ENCODE measurements at places on chromosomes 7 and 10.
A peak's percentile ranks its signal among the peaks of the same experiment; 100 is the strongest.

GRCh38 chr7:123674399-123675180, 18.9 kb downstream of the LMOD2 start:
- DNase-seq: no peak

- no peak for DNase-seq
Observed at GRCh38 chr10:43737003-43737402, 88.3 kb upstream of the ZNF32 start.

- DNase-seq: no peak
Observed at GRCh38 chr7:18671176-18671575, 175.6 kb downstream of the HDAC9 start.

DNA sequence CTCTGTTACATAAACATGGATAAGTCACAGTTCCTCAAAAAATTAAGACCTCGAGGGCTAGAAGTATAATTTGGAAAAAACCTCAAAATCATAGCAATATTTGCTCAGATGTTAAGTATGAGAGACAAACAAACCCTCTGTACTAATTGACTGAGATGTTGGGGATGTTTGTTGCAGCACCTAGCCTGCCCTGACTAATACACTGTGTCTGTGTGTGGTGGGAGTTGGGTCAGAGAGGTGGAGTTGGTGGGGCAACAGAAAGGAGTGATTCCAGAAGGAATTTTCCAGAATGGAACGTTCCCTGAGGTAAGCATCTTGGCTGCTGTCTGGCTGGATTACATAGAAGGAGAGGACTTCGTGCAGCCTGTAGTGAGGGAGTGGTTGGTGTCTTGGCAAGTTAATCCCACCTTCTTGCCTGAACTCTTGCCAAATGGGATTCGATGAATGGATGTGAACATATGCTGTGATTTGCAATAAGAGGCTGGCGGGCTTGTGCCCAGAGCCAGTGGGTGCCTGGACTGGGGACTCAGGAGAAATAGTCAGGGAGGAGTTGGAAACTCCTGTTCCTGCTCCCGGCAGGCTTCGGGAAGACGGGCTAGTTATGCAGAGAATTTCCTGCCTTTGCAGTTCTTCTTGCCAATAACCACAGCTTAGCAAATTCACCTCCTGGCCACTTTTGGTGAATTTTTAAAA, 9.3 kb upstream of the FAM180A start:
- no peak for DNase-seq

DNA sequence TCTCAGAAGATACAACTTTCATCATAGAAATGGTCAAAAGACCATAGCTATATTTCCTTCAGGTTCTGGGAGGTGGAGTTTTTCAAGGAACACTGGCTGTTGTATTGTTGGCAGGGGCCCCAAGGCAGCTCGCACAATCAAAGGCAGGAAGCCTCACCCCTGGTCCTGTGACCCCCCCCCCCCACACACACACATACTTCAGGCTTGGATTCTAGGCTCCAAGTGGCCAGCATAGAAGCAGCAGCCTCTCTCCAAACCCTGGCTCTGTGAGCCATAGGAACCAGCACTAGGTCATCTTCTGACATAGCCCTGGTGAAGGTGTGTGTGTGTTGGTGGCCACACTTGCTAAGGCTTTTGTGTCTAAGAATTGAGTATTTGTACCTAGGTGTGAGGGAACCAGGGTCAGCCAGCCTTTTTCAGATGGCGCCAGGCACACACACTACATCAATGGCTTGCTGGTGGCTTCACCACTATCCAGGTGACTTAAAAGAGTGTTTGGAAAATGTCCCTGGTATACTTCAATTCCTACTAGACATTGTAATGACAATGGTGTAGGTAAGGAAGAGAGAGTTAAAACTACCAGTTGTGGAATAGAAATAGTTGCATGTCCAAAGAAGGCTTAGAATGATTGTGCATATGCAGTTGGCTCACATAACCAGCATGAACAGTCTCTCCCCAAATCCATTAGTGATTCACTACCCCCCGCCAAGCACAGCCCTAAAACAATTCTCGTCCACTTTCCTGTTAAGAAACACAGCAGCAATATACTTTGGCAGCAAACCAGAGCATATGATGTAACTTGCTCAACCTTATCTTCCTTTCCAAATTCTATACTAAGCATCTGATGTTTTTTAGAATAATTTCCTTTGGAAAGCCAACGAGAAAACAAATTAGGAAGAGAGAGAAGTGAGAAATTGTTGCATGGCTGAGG, 91.3 kb downstream of the AVL9 start:
- peak; percentile 76 for DNase-seq

DNA sequence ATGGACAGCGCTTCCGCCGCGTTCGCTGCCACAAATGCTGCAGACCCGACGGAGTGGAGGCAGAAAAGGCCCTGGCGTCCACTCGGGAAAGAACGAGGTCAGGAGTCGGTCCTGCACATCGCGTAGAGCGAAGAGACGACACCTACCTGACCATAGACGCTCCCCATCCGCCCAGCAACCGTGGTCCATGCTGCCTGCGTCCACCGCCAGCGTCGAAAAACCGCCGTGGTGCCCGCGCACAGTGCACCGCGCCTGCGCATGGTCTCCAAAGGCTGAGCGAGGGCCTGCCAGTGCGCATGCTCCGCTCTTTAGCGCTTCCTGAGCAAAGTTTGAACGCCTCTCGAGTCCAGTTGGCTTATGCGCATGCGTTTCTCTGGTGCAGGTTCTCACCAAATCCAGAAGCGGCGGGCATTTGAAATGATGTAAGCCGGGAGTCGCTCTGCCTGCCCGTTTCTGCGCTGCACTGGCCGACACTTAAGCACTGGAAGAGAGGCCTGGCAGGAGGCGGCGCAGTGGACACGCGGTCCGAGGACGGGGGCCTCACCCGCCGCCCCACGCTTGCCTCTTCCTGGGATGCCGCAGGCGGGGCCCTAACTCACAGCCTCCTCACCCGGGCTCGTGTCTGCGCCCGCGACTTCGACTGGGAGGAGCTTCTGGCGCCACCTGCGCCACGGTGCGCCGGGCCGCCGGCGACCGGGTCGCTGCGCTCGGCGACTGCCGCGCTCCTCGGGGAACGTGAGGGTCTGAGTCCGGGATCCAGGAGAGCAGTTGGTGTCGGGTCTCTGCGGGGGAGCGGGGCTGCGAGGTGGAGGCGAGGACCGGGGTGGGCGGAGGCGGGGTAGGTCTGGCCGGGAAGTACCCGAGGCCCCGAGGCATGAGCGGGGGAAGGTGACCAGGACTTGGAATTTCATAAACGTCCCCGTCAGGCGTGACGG, at the start of gene FAM24B:
TSS of gene FAM24B (minus strand) at position 243 of the 935 bp plus-strand sequence. CDS start 29,066 bp downstream, outside the sequence.
- peak; percentile 47 for DNase-seq

DNA sequence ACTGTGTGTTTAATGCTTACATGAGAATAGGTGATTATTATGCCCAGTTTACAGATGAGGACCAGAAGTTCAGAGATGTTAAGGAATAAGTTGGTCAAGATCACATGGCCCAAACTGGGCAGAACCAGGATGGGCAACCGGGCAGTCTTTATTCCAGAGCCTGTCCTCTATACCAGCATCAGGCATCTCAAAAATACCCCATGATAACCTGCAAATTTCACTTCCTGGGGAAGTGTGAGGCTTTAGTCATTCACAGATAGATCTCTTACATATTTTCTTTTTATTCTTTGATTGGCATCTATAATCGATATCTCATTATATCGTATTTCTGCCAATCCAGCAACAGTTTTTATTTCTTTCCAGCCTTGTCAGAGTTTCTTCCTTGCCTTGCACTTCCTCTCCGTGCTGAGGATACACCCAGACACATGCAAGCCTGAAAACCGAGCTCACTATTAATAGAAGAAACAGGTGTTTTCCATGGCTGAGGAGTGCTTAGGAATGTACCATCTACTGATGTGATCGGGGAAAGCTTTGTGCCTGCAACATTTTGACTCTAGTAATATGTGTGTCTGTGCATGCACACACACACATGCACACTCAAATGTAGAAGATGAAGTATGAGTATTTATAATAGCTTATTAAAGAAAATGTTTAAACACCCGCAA, 82.4 kb downstream of the CREM start:
- no peak for DNase-seq

- DNase-seq: no peak
Observed at GRCh38 chr7:121913947-121914675, 41.1 kb downstream of the PTPRZ1 start.

GRCh38 chr10:119243967-119244366, 36.6 kb downstream of the GRK5 start:
- DNase-seq: no peak

GRCh38 chr10:18214691-18215563, 74.7 kb downstream of the CACNB2 start:
- no peak for DNase-seq

DNA sequence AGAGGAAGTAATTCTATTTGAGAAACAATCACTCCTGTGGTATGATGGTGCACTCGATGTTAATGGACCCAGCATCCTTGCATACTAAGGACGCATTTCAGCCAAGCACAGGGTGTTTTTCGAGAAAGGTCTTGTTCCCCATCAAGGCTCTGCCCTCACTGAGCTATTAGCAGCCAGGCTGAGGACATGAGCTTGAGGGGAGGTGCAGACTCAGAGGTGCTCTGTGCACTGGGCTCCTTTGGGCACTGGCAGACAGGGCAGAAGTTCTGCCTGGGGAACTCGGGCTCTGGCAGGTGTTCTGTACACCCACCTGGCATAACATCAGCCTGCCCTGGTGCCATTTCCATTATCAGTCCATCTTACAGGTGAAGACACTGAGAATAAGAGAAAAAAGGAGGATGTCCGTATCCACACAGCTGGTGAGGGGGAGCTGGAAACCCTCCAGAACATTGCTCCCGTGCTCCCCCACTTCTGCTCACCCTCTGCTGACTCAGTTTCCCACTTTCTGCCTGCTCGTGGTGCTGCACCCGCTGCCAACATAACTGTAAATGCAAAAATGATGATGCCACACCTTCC, 92.7 kb upstream of the RET start:
- DNase-seq: no peak

- no peak for DNase-seq
Observed at GRCh38 chr7:120735791-120736190, 122.2 kb downstream of the TSPAN12 start.

DNA sequence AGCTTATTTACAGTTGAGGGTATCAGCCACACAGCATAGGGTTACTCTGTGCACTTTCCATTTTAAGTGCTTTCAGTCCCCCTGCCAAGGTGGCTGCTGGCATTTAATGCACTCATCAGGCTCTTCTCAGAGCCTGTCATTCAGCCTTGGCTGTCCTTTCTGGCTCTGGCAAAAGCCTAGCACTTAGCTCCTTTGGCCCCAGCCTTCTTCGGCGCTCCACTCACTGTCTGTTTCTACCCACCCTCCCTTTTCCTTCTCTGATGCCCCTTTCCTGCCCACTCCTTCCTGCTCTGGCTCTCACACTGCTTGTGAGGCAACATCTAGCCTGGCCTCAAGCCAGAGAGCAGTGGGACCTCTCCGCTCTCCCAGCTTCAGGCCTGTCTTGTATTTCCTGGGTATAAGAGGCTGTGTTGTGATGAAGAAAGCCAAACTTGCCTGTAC, 60.2 kb downstream of the WIPF3 start:
- DNase-seq: no peak

DNA sequence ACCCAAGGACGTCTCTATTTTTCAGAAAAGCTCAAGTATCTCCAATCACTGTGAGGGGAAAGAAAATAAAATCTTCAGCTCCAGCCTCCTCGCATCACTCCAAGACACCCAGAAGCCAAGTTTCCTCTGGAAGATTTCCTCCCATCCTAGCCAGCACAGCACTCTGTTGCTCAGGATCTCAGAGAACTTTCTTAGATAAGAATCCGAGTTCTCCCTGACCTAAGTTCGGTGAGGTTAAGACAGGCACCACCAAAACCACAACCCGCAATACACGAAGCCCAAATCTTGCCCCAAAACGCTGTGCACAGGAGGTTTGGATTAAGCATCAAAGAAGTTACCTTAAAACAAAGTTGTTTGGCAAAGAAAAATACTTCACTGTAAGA, 4.2 kb downstream of the FAM53B start:
- no peak for DNase-seq

GRCh38 chr7:10940704-10941355, 32.8 kb upstream of the PHF14 start:
- DNase-seq: no peak

- DNase-seq: no peak
Observed at GRCh38 chr7:1011297-1012003, 28.5 kb downstream of the CYP2W1 start.
